ENCODE measurements at places on chromosomes 11 and 22. TPM values are rescaled to one million over a fixed set of nuclear protein-coding genes. Genes with fewer than 3 reads are reported as not detected.
A peak's percentile ranks its signal among the peaks of the same experiment; 100 is the strongest.

DNA sequence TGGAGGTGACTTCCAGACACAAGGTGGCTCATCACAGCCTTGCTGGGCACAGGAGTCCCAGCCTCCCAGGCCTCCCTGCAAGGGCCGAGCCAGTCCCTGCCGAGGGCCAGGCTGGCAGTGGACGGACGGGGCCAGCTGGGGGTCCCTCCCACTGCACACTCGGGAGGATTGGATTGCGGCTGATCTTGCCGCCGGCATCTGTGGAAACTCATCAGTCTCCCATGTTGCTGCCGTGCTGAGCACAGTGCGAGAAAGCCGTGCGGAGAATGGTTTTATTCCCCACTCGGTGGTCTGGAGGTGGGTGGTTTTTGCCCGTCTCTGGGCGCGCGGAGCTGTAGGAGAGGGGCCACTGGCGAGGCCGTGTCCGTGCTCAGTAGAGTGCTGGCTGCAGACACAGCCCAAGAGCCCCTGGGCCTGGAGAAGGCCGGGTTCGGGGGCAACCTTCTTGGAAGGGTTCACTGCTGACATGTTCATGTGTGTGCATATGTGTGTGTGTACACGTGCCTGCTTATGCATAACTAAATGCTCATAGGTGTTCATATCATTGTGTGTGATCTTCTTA lies 1246.4 kb downstream of the BRD1 start:
- no peak for DNase-seq

The RIC3 gene
- not detected for total RNA-seq

DNA sequence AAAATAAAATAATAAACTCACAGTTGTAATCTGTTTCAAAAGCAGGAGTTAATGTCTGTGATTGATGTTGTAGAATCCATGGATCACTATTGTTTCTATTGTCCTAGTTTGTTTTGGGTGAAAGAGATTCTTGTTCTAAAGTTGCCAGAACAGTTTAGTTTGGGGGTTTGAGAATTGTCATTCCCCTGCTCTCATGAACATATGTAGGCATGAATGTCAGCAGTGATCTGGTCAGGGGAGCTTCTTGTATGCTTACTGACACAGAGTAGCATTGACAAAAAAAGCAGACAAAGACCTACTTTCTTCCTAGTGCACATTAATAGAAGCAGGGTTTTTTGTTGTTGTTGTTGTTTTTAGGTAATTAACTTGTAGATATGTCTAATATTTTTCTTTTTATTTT lies 38.6 kb downstream of the ARHGAP1 start:
- DNase-seq, result no peak

The OR2AG1 gene
- total RNA-seq, result not detected

DNA sequence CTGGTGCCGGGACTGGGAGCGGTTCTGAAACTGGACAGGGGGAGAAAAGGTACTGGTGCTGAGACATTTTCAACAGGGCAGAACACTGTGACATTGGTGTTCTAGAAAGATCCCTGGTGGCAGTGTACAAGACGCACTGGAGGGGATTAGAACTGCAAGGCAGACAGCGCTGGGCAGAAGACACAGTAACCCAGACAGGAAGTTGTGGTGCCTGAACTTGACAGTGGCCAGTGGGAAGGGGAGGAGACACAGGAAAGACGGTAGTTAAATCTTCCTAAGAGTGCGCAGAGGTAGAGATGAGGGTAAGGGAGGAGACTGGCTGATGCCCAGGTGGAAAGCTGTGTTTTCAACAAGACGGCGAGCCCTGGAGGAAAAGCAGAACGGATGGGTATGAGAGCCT lies 24.5 kb downstream of the FAM227A start:
- no peak for DNase-seq

The PHF21B gene
- 3.9 TPM for total RNA-seq

GRCh38 chr22:22076932-22077703 lies 94.5 kb upstream of the TOP3B start:
- no peak for DNase-seq

- DNase-seq, result no peak
Observed at GRCh38 chr22:32448980-32449379, 15.3 kb downstream of the BPIFC start.

DNA sequence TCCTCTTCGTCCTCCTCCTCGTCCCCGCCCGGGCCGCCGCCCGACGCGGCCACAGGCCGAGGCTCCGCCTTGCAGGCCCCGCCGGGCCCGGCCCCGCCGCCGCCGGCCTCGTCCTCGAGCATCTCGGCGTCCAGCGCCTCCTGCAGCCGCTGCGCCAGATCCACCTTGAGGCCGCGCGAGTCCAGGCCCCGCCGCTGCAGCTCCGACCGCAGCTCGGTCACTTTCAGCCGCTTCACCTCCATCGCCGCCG lies 417 bp downstream of the HNRNPUL2 start:
- no peak for DNase-seq

The HIC2 gene
- 2.5 TPM for total RNA-seq

DNA sequence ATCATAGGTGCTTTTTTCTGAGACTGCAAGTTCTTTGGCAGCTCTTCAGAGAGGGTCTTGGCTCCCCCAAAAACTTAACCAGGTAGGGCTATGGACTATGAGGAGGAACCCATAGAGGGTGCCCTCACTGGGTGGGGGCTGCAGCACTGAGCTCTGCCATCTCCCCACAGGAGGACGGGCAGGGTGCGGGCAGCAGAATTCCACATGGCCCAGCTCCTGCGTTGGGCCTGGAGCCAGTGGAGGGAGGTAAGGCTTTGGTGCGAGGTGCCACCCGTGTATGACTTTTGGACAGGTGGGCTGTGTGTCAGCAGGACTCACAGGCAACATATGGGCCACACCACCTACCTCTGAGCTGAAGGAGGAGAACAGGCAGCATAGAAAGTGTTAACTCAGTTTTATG lies 58.4 kb downstream of the PISD start:
- DNase-seq, result no peak

- DNase-seq, result no peak
Observed at GRCh38 chr22:26708256-26709009, 51.0 kb downstream of the MIAT start.

The ACR gene
- not detected for total RNA-seq

DNA sequence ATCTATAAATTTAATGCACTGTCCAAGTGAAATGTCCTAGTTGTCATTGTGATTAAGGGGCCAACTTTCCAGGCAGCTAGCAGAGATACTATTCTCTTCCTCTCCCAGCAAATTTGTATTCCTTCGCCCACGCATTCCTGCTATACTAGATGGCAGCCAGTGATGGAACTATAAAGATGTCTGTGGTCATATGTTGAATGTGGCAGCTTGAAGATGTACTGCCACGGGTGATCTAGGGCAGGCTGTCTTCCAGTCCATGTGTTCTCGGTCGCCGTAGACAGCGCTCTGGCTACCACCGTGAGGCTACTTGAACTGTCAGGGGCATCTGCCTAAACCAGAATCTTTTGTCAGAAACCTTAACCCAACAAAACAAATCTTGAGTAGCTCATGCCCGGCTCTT lies 8.3 kb upstream of the SIDT2 start:
- no peak for DNase-seq

DNA sequence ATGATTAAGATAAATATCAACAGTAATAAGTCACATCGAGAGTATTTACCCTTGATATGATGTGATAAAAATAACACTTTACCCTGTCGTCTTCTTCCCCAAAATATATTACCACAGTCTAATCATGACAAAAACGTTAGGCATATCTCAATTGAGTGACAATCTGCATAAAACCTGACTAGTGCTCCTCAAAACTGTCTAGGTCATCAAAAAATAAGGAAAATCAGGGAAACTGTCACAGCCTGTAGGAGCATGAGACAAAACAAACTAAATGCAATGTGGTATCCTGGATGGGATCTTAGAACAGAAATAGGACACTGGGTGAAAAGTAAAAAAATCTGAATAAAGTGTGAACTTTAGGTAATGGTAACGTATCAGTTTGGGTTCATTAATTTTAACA lies 19.4 kb upstream of the ANO5 start:
- DNase-seq, result no peak

The ADAMTS15 gene
- 0.03 TPM for total RNA-seq

- no peak for DNase-seq
Observed at GRCh38 chr11:116544721-116545120, 228.1 kb downstream of the BUD13 start.

The TMEM86A gene
- total RNA-seq, result 1.3 TPM

- no peak for DNase-seq
Observed at GRCh38 chr22:19175602-19176174, 2.8 kb downstream of the SLC25A1 start.

- peak; percentile 30 for DNase-seq
Observed at GRCh38 chr11:111069066-111069465, 176.5 kb upstream of the POU2AF2 start.

The MAP6 gene
- 0.40 TPM for total RNA-seq

GRCh38 chr11:118922745-118923627 lies 2.7 kb downstream of the BCL9L start:
- DNase-seq, result no peak

The PHETA2 gene
- not detected for total RNA-seq

The ART1 gene
- not detected for total RNA-seq

All from HT1080 (cell line).